RPMI7951 (cell line): ENCODE measurements at places on chromosomes 2 and 18. TPM values are rescaled to one million over a fixed set of nuclear protein-coding genes. Genes with fewer than 3 reads are reported as not detected.

Gene SERPINB13
- not detected in 2 replicates for total RNA-seq

Gene CCDC150
- 11.7 and 13.6 TPM in 2 replicates for total RNA-seq

Gene CBLN2
- total RNA-seq = not detected in 2 replicates

Gene NGEF
- total RNA-seq = 35.4 and 38.4 TPM in 2 replicates

Gene ERFE
- 0.10 and 1.8 TPM in 2 replicates for total RNA-seq

Gene KCNF1
- 0.49 TPM in 1 of 2 replicates, not detected in the other for total RNA-seq

Gene LRP2
- total RNA-seq = not detected in 2 replicates

Gene PSMA8
- not detected in 2 replicates for total RNA-seq

Gene ADRA2B
- not detected in 2 replicates for total RNA-seq

Gene TCF7L1
- total RNA-seq = 0.39 TPM in 1 of 2 replicates, not detected in the other

Gene RNF152
- 7.0 and 9.3 TPM in 2 replicates for total RNA-seq

Gene GAD1
- 3.9 and 6.7 TPM in 2 replicates for total RNA-seq
